ENCODE measurements at places on chromosomes 6 and 20. TPM values are rescaled to one million over a fixed set of nuclear protein-coding genes. Genes with fewer than 3 reads are reported as not detected.

GRCh38 chr6:4687989-4688947 lies 87.9 kb upstream of the CDYL start:
- peak; percentile 23 for DNase-seq

GRCh38 chr6:14748679-14749078 lies 497.2 kb upstream of the JARID2 start:
- DNase-seq, result no peak

DNA sequence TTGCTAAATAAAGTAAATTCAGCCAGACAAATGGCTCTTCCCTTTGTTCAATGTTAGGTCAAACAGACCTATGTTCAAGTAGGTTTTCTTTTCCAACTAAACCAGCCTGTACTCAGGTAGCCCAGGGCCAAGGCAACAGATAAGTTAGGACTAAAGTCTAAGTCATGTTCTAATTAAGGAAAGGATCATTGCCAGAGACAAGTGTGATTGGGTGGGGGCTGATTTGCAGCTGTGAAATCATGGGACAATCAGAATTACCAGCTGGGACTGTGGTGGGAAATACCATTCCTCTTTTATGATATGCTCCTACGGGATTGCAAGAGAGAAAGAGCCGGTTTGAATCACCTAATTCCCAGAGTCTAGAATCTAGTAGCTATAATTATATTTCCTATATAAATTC lies 4.2 kb upstream of the FBXO30 start:
- DNase-seq, result no peak

GRCh38 chr20:38229376-38230252 lies 30.9 kb downstream of the KIAA1755 start:
- no peak for DNase-seq

- DNase-seq, result no peak
Measured at GRCh38 chr20:45927071-45927878, 7.2 kb upstream of the PCIF1 start.

DNA sequence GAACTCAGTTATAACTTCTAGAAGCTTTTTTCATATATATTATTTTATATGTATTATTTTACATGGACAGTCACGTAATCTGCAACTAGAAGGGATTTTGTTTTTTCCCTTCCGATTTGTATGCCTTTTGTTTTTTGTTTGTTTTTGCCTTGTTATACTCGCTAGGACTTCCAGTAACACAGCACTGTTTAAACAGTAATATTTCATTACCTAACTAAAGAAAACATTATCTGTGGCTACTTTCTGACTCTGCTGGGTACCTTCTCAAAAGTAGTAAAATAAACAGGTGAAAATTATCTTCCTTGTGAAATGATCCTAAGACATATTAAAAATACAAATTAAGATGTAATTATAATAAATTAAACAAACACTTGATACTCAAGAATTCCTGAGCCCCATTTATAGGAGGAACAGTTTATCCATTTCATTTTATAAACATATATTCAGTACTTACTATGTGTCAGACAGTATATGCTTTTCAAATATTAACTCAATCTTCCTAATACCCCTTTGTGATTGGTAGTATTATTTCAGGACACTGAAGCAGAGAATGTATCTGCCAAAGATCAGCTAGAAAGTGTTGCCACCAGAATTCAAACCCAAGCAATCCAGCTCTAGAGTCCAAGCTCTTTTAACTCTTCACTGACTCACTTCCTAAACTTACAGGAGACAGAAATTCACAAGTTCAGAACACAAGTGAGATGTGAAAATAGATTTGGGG lies 65.3 kb downstream of the MAP3K5 start:
- DNase-seq, result no peak

DNA sequence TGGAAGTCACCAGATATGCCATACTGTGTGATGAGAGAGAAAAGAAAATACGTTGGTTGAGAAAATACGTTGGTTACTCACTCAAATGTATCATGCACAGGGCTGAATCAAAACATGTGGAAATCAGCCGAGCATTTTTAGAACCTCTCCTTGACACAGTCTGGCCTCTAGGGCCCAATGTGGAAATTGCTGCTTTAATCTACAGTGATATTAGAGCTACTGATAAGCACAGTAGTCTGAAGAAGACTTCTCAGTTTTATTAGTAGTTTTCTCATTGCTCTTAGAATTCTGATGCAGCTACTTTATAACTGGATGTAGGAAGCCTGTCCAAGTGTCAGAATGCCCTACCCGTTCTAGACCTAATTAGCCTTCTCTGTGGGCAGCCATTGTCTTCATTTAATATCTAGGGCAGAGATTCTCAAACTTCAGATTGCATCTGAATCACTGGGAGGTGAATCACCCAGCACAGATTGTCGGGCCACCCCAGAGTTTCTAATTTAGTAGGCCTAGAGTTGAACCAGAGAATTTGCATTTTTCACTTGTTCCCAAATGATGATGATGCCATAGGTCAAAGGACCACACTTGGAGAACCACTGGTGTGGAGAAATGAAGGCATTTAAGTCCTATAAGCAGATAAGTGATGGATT lies 229.1 kb downstream of the PLCB1 start:
- DNase-seq, result no peak

- DNase-seq, result no peak
Measured at GRCh38 chr6:120355822-120356221, 978.5 kb downstream of the TBC1D32 start.

GRCh38 chr20:16777126-16777525 lies 29.0 kb downstream of the OTOR start:
- DNase-seq, result no peak

DNA sequence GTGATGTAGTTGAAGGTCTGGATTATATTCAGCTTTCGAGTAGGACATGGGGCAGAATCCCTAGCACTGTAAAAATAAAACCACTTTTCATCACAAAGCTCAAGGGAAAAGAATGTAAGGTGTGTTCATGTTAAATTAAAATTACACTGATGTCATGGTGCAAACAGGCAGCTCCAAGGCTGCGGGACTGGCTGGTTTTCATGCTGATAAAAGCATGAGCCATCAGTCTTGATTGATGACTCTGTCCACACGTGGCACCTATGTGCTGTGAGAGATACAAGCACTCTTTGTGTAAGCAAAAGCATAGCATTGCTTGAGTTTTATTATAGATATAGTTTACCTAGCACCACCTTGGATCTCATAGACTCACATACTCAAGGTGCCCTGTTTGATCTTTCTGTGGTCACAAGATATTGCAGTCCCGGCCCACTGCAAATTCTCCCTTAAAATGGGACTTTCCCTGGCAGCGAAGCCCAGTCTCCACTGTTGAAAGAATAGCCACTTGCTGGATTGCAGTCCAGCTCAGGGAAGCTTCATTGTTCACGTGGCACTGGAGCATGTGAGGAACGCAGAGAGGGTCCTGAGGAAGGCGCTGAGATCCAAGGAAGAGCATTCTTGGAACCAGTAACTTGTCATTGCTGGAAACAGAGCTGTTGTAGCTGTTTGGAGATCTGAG lies 90.6 kb downstream of the TIAM2 start:
- peak; percentile 17 for DNase-seq

DNA sequence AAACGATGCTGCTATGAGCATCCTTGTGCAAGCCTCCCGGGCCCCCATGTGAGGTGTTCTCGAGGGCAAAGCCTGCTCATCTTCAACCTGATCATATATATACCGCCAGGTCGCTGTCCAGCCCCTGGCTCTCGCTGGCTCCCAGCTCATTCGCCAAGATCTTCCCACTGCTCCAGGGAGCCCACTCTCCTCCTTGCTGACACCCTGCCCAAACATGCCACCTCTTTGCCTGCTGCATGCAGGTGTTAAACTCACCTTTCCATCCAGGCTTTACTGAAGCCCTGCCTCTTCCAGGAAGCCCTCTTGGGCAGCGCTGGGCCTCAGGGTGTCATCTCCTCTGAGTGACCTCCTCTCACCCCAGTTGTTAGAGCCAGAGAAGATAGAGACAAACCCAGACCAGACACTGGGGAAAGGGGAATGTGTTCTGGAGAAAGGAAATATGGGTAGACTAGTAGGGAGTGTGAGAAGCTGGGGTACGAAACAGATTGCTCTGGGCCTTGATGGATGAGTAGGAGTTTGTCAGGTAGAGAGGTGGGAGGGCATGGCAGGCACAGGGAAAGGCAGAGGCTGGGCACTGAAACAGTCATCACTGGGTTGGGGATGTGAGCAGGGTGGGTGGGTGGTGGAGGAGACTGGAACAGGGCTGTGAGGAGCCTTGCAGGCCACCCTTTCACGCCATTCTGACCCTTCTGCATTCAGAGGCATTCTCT lies 1.2 kb upstream of the DLGAP4 start:
- no peak for DNase-seq

GRCh38 chr6:136783495-136784270 lies 8.6 kb downstream of the MAP3K5 start:
- no peak for DNase-seq

GRCh38 chr6:109318328-109318876 lies 63.9 kb downstream of the CD164 start:
- no peak for DNase-seq

GRCh38 chr6:130035211-130035610 lies 16.8 kb downstream of the L3MBTL3 start:
- DNase-seq, result no peak

DNA sequence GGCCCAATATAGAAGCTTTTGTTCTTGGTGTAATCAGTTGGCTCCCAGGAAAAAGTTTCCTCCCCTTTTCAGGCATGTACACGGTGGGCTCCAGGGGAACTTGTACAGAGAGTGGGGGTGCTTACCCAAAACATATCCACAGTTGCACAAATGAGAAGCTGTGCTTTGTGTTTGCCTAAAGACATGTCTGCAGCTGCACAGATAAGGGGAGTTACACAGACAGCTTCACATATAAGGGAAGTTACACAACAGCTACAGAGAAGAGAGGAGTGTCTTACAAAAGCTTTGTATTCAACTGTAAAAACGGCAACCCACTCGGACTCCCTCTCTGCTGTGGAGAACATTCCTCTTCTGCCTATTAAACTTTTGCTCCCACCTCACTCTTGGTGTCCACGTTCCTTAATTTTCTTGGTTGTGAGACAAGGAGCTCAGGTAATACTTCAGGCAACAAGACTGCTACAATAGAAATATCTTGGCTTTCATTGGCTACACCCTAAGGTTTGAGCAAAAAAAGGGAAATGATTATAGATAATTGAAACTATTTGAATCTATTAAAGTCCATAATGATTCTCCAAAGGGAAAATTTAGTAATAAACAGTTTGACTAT lies 7.4 kb upstream of the PNRC1 start:
- DNase-seq, result no peak

- DNase-seq, result no peak
Measured at GRCh38 chr6:41717392-41717736, 18.0 kb downstream of the TFEB start.

DEFB124 gene
- not detected for polyA plus RNA-seq

BPIFB1 gene
- not detected for polyA plus RNA-seq

SEMG1 gene
- polyA plus RNA-seq, result not detected

PDE10A gene
- not detected for polyA plus RNA-seq
